ENCODE measurements at places on chromosomes 3 and 15. TPM values are rescaled to one million over a fixed set of nuclear protein-coding genes. Genes with fewer than 3 reads are reported as not detected.
A peak's percentile ranks its signal among the peaks of the same experiment; 100 is the strongest.

The CFAP161 gene
- total RNA-seq: not detected

The TWF2 gene
- 32.7 TPM for total RNA-seq

The GHSR gene
- 1.0 TPM for total RNA-seq

DNA sequence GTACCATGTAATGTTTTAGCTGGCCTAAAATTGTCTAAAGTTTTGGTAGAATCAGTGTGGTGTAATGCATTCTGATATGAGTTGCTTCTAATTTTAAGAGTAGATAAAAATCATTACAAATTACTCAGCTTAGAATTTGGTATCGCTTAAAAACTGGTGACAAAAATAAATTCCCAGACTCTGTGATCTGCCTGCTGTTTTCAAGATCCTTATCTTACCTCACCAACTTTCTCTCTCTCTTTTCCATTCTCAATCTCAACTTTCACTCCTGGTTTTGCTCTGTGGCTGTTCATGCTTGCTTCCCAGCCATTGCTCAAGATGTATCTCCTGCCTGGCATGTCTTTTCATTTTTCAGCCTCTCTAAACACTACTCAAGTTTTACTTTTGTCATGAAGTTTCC is 45.7 kb downstream of the TCF12 start:
- DNase-seq: peak; percentile 28
- no peaks in the 10 kb centered on the region for H3K27me3 ChIP-seq
- H3K4me3 ChIP-seq: no peak overlapping the region
- H3K27ac ChIP-seq: no peak overlapping the region

- H3K4me1 ChIP-seq: peaks cover 20% of the 10 kb centered on the region
- no peak for DNase-seq
- no peak overlapping the region for H3K27ac ChIP-seq
- H3K36me3 ChIP-seq: no peaks in the 10 kb centered on the region
Measured at GRCh38 chr15:94023531-94023930, 207.8 kb upstream of the MCTP2 start.

Measured in SJCRH30 (cell line).